PC-3 (cell line): ENCODE measurements at places on chromosomes 1 and 21.

- DNase-seq, result no peak
Measured at GRCh38 chr1:115989699-115990098, 13.4 kb downstream of the SLC22A15 start.

- peak; percentile 82 for DNase-seq
Measured at GRCh38 chr1:94332952-94333351, 85.2 kb upstream of the ABCD3 start.

- DNase-seq, result no peak
Measured at GRCh38 chr1:192378878-192379277, 62.1 kb downstream of the RGS21 start.

GRCh38 chr1:6770751-6771440, 14.4 kb upstream of the CAMTA1 start:
- peak; percentile 62 for DNase-seq

DNA sequence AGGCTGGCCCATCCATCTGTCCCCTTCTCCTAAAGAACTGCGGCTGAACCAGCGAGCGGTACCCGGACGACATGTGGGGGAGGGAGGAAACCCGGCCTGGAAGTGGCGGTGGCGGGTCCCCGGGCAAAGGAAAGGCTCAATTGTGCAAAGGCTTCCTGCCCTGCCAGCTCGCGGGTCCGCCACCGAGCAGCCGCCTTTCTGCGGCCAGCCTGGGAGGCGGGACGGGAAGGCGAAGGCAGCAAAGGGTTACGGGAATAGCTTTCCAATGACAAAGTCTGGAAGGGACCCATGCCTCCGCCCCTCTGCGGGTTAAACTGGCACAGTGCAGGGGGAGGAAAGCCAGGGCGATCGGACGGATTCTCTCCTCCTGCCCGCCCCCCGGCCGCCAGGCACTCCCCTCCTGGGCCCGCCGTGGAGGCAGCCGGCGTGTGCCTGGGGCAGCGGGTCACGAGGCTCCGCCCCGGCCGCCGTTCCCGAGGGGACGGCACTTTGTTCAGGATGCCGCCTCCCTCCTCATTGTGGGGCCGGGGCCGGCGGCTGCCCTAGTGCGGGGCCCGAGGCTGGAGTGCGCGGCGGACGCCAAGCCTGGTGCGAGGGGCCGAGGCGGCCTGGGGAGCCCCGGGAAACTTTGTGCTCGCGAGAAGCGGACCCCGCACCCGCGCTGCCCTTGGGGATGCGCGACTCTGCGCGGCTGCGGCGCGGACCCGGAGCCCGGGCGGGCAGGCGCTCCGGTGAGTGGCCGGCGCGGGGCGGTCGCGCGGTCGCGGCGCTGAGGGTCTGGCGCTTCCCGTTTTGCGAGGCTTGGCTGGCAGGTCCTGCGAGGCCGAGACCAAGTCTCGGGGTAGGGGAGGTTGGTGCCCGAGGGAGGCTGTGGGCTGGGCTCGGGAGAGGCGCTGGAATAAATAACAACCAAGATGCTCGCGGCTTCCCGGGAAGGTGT, at the start of gene NAV1:
Gene NAV1 (plus strand): TSS at position 516 of the 940 bp plus-strand sequence. CDS start 83,758 bp downstream, outside the sequence.
- DNase-seq, result peak; percentile 71

- DNase-seq, result no peak
Measured at GRCh38 chr1:179708434-179709195, 34.5 kb upstream of the FAM163A start.

DNA sequence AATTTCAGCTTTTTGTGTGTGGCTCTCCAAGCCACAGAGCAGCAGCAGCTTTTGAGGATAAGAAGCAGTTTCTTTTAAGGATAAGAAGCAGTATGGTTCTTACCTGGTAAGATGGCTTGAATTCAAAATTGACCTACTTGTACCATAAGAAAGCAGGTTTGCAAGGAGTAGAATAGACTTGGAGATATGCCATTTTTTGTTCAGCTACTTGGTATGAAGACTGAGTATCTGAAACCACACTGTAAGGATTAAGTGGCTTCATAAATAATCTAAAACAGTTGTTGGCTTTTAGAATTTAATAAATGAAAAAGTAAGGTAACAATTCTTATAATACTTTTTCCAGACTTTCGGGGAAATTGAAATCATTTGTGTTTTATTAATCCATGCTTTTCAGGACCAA, 74.2 kb downstream of the ATF6 start:
- DNase-seq, result no peak

DNA sequence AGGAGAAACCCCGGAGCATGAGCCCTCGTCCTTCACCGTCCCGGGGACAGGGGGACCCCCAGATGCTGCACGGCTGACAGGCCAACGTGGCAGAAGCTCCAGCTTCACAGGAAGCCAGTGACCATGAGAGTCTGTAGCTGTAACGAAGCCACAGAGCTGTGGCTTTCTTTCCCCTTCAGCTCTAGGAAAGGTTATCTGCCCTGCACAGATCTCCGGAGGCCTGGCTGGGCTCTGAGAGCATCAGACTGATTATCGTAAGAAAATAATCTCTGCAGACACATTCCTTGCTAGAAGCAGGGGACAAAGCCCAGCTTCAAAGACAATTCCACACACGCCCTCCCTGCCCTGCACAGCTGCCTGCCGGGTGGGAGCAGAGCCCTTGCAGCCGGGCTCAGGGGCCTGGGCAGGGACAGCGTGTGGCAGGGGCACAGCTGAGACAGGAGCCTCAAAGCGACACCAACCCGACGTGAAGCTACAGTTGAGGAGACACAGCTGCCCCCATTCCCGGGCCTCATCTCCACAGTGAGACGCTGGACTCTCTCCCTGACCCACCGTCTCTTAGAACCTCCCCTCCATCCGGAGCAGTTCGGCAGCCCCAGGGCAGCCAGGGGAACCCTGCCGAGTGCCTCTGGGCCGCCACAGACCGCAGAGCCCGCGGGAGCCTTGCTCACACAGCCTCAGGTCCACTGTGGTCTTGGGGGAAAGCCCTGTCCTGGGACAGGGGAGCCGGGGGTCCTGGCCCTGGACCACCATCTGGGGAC, 30.6 kb downstream of the POFUT2 start:
- no peak for DNase-seq

DNA sequence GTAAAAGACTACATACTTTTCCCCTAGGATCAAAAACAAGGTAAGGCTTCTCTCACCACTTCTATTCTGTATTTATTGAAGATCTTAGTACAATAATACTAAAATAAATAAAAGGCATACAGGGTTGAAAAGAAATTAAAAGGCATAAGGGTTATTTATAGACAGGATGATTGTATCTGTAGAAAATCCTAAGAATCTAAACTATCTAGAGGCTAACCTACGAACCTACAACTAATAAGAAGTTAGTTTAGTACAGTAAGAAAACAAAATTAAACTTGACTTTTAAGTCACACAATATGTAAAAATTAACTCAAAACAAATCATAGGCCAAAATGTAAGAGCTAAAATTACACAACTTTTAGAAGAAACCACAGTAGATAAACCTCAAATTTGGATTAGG, 50.4 kb upstream of the ADAM30 start:
- DNase-seq, result no peak

DNA sequence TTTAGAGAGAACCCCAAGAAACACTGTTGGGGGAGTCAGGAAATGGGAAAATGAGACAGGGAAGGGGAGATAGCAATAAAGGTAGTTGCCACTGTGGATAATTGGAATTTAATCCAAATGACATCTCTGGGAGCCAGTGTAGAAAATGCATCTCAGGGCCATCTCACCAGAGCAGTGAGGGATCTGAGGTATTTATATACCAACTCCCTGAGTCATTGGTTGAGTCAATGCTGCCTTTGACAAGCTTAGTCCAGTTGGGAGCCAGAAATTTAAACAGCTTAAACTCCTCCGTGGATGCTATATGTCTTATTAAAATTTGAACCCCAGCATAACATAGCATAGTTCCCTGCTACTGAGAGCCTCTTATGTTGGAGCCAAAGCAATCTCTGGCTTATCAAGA, 140.3 kb downstream of the SLC30A10 start:
- DNase-seq, result peak; percentile 43

DNA sequence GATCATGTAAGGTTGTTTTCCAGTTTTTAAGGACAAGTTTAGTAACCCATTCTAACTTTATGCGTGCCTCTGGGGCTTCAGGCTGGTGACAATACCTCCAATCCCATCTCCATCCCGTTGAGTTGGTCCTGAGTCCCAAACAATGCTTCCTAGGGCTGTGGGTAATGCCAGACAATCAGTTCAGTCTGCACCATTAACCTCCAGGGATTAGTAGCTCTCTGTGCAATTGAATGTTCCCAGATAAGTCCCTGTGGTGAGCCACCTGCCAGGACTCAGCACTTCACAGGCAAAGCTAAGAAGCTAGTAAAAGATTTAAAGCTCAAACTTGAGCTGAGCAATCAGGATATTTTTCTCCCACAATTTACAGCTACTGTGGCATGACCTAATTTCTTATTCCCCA, 462.2 kb upstream of the PTBP2 start:
- DNase-seq, result no peak

GRCh38 chr1:179016706-179017382, 8.8 kb upstream of the FAM20B start:
- peak; percentile 93 for DNase-seq

- peak; percentile 39 for DNase-seq
Measured at GRCh38 chr1:32743380-32744070, 41.0 kb upstream of the SYNC start.

DNA sequence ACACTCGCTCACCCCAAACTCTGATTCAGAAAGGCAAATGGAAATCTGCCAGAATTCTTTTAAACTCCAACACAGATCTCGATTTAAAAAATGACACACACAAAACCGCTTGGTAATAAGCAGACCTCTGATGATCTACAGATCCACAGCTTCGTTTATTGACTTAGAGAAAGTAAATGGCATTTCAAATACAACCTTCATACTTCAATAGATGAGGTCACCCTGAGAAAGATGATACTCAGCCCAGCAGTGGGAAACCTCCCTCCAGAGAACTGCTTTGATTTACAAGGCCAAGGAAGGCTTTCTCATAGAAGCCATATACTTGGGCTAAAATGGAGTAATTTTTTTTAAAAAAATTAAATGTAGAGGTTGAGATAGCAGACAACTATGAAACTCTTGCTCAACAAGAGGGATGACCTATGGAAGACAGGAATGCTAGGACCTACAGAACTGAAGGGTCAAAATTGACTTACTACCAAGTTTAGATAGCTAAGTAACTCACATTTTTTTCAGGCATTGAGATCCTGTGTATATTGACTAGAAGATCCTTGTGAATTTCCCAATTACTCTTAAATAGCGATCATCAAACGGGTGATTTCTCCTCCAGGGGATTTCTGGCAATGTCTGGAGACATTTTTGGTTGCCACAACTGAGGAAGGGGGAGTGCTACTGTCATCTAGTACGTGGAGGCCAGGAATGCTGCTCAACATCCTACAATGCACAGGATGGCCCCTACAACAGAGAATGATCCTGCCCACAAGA, 143.9 kb downstream of the CLIC6 start:
- DNase-seq, result peak; percentile 93

DNA sequence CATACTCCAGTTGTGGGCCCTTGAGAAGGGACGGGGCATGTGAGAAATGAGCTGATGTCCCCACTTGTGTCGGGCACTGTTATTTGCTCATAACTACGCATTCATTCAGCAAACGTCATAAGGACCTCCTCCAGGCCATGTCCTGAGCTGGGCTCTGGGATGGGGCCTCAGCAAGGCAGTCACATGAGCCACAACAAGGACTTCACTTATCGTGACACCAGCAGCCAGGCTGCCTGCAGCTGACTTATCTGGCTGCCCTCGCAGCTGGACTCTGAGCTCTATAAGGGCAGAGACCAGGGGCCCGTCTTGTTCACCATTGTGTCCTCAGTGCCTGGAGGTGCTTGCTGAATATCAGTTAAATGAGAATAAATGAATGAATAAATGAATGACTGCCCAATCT, 37.5 kb upstream of the GRIK3 start:
- no peak for DNase-seq

DNA sequence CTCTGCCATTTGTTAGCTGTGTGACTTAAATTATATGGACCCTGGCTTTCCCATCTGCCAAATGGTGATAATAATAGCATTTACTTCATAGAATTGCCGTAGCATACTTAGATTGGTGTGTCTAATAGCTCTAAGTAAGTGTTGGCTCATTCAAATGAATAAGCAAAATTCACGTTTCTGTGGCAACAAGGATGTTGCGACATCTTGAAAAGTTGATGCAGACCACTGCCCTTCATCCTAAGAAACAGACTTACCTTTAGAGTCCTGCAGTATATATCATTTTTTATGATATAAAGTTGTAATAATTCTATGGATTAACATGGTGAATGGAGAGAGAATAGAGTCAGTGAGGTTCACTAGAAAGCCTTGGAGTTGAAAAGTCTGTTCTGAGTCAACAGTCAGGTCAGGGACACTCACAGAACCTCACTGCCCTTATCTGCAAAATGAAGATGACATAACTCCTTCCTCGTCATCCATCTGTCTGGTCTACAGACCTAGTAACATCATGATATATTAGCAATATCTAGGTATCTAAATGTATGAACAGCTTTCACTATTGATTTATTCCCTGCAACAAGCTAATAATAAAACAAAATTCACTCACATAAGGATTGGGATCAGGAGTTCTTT, 167.3 kb upstream of the C8B start:
- DNase-seq, result no peak

- DNase-seq, result no peak
Measured at GRCh38 chr1:248183996-248184395, 9.4 kb downstream of the OR2M2 start.

- peak; percentile 80 for DNase-seq
Measured at GRCh38 chr1:168112673-168113305, 23.9 kb downstream of the GPR161 start.
